Hypothalamus (tissue), 51 donors: ENCODE measurements at places on chromosomes 16 and 17.

GRCh38 chr16:60582528-60582927 lies 1453.7 kb downstream of the CDH8 start:
- DNase-seq, result no peak

GRCh38 chr16:56847173-56847910 lies 17.7 kb upstream of the SLC12A3 start:
- no peak for DNase-seq

DNA sequence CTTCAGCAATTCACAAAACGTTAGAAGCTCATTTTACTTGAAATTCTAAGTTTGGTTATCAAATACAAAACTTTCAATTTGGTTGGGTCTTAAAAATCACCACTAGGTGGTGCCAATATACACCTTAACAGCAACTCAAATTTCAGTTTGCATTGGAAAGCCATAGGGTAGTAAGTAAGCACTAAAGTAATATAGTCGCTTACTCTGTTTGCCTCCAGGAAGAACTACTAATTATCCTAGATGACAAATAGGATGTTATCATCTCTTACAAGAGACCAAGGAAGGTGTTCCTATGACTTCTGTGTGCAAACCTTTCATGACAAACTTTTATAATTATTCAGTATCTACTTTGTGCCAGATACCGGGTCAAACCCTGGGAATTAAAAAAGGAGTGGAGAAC lies 93.3 kb downstream of the MYO1D start:
- no peak for DNase-seq

GRCh38 chr16:82700541-82701235 lies 73.9 kb downstream of the CDH13 start:
- no peak for DNase-seq

- DNase-seq, result no peak
Observed at GRCh38 chr16:4240624-4241023, 1.3 kb downstream of the SRL start.

GRCh38 chr16:71479420-71479819 lies 9.7 kb downstream of the ZNF19 start:
- DNase-seq, result no peak
